ENCODE measurements at places on chromosomes 5 and 9. TPM values are rescaled to one million over a fixed set of nuclear protein-coding genes. Genes with fewer than 3 reads are reported as not detected.

DNA sequence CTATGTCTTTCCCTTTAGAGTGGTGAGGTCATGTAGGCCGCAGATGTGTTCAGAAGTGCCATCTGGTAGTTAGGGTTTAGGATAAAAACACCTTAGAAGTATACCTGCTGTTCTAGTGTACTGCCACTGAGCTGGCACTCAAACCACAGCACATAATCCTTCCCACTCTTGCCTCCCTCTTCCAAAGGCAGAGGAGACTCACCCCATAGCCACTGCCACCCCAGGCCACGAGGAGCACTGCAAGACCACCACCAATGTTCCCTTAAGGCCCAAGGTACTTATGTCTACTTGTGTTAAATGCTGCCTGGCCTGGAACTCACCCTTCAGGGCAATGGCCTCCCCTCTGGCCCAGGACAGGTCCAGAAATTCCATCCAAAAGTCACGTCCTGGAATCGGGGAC lies 379.5 kb upstream of the EDIL3 start:
- DNase-seq: no peak

DNA sequence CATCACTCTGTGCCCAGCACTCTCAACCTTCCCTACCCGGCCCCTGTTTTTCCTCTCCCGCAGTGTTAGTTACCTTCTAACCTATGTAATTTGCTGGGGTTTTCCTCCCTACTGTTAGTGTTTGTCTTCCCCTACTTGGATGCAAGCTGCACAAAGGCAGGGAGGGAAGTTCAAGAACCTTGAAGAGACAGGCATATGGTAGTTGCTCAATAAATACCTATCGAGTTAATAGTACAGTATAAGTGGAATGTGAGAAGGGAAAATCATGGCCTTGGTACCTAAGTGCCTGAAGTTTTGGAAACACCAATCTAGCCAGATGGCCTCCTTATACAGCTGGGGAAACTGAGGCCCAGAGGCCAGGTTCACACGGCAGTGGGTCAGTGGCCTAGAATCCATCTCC lies 24.2 kb downstream of the PDGFRB start:
- DNase-seq: no peak

DNA sequence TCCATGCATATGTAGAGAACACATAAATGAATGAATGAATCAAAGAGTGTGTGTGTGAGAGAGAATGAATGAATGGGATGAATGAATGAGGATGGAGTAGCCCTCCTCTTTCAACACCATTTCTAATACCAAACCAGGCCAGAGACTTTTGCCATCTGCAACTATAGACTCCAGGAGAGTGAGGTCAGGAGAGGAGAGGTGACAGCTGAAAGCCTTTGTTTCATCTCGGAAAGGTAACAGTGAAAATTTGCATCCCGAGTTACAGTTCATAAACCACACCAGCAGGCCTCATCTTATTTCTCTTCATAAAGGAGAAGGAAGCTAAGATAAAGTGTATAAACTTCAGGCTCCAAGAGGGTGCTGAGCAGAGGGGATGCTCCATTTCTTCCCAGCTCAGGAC lies 255.3 kb upstream of the KLF4 start:
- DNase-seq: no peak

GRCh38 chr9:21746550-21746949 lies 55.9 kb upstream of the MTAP start:
- no peak for DNase-seq

DNA sequence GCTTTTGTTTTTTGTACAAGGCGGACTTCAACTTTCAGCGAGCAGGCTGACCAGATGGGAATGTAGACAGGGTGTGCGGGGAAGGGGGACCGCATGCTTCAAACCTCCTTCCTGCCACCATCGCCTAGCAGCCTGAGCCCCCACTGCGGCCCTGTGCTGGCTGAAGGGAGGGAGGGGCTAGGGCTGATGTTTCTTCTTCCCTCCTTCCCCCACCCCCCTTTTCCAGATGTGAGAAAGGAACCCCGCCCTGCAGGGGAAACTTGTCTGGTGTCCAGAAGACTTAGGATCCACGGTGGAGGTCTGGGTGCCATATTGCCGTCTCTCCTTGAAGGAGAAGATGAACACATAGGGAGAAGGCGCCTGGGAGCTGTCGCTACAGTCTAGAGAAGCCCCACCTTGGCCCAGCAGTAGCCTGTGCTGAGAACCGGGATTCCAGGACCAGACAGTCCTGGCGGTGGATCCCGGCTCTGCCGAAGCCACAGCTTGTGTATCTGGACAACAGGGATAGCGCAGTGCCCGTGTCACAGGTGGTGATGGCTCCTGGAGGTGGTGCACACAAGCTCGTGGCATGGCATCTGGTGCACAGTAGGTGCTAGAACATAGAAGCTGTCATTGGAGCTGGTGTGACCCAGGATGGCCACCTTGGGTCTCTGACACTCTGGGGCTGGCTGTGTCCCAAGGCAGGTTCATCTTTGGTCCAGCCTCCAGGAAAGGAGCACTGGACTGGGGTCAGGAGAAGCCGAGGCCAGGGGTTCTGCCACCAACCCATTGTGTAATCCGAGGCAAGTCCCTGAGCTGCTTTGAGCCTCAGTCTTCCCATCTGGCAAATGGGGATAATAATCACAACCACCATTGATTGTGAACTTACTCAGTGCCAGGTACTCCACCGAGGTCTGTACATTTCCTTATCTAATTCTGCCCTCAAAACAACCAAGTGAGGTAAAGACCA lies 205.6 kb downstream of the C9orf50 start:
- no peak for DNase-seq

GRCh38 chr5:130289132-130290088 lies 385.1 kb downstream of the CHSY3 start:
- peak; percentile 86 for DNase-seq

- no peak for DNase-seq
Observed at GRCh38 chr5:135207866-135208265, 173.8 kb upstream of the PITX1 start.

DNA sequence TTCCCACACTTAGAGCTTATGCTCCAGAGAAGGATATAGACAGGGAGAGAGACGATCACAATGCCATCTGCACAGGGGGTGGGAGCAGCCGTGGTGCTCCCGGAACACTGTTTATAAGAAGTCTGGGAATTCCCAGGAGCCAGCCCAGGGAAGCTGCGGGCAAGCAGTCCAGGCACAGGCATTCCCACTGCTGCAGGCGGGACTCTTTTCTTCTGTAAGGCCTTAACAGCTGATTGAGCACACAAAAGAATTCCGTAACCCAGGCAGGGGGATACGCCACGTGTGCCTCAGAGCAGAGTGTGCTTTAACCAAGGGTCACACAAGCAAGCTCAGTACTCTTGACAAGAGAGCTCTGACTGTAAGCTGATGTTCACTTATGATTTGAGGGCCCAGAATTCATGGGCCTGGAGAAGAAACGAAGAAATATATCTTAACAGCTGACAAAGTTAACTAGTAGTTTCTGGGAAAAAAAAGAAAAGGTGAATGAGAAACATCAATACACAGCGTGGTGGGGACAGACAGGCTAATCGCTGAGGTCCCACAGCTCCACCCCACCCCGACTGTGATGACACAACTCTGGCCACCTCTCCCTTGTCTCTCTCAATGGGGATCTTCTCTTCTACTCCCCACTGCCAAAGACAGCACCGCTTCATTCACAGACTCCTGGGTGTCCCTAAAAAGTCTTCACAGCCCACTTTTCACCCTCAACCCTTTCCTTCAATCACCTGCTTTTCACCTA lies 85.9 kb upstream of the SIMC1 start:
- no peak for DNase-seq

- DNase-seq: peak; percentile 100
Observed at GRCh38 chr5:113489299-113489698, 1.0 kb upstream of the MCC start.

DNA sequence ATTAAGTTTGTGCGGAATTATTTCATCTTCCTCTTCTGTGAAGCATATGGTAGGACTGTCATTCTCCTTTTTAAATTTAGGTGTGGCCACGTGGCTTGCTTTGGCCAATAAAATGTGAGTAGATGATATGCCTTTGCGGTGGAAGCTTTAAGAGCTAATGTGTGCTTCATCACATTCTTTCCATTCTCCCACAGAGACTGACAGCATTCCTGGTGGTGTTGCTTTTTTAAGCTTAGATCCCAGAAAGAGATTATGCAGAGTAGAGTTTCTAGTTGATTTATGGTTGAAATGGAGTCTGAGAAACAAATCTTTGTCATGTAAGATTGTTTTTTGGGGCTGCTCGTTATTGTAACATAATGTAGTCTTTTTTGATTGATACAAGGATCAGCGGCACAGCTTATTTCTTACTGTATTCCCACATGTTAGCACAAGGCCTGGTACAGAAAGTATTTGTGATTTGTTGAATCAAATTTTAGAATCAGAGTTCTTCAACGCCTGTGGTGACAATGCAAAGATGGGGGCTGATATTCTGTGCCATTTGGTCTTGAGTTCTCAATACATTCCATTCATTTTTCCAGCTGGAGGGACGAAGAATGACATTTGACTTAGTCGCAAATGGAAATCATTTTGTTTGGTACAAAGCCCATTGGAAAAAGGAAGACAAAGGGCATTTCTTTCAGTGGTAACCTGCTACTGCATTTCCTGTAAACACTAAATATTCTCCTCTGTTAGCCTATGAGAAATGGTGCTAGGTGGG lies 209.9 kb upstream of the VLDLR start:
- no peak for DNase-seq

DNA sequence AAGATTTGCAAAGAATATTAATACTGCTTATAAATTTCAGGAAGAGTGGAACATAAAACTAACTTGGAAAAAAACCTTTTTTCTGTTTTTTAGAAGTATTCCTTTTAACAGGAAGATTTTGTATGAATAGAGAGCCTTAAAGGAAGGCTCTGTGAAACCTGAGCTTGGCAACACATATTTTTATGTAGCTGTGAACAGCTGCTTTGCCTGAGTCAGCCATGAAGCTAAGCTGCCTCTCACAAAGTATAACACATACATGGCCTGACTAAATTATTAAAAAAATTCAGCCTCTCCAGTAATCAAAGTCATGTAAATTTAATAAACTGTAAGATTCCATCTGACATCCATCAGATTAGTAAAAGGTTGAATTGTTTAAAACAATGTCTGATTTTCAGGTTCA lies 547.5 kb downstream of the ELAVL2 start:
- no peak for DNase-seq

Gene SPINK13
- total RNA-seq: not detected

Gene MLANA
- not detected for total RNA-seq

Gene ACTBL2
- 0.16 TPM for total RNA-seq

Gene SHOC1
- under 0.01 TPM for total RNA-seq

Gene SPATA31D4
- not detected for total RNA-seq

Gene BAAT
- total RNA-seq: not detected

Measured in mammary epithelial cell (primary cell).